ENCODE measurements at places on chromosomes 5 and 9. TPM values are rescaled to one million over a fixed set of nuclear protein-coding genes. Genes with fewer than 3 reads are reported as not detected.

The HTR1A gene
- total RNA-seq: not detected

The MYMK gene
- total RNA-seq: not detected

The CERCAM gene
- 1.3 TPM for total RNA-seq

DNA sequence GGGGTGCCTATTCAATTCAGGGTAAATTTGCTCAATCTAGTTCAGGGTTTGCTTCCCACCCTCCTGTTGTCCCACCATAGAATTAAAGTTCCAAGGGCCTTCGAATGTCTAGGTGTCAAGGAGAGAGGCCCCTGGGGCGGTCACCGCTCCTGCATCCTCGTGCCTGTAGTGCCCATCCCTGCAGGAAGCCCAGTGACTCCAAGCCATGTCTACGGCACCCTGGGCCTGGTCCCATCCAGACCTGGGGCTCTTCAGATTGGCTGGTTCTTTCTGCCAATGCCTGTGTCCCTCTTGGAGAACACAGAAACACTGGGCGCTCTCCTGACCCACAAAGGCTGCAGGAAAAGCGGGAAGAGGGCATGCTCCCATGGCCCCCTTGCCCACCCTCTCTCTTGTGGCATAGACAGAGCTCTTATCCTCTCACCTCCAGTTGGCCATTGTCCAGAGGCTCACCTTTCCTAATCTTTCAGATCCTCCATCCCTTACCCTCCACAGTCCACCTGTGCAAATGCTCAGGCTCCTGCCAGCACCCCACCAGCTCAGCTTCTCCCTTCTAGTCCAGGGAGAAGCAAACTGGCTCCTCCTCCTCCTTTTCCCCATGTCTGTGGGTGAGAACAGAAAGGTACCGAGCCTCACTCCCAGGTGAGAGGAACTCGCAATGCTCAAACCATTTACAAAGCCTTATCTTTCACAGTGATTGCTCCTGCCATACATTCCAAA, 253.0 kb upstream of the IRX2 start:
- no peak for DNase-seq

DNA sequence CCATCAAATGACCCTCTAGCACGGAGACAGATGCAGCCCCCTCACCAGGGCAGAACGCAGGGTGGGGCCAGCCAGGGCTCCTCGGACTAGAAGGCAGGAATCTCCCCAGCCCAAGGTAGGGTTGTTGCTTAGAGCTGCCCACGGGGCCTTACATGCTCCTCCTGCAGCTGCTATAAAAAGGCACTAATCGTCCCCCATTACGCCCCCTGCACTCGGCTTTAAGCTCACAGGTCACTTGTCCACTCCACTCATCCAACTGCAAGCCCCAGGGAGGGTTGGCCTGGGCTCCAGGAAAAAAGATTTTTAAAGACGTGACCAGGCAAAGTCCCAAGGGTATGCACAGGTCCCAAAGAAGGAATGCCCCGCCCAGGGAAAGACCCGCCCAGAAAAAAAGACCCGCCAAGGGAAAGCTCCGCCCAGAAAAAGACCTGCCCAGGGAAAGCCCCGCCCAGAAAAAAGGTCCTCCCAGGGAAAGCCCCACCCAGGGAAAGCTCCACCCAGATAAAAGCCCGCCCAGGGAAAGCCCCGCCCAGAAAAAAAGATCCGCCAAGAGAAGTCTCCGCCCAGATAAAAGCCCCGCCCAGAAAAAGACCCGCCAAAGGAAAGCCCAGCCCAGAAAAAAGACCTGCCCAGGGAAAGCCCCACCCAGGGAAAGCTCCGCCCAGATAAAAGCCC, 11.1 kb downstream of the GRIN1 start:
- no peak for DNase-seq

- no peak for DNase-seq
Observed at GRCh38 chr9:88754886-88755285, 219.9 kb downstream of the NXNL2 start.

DNA sequence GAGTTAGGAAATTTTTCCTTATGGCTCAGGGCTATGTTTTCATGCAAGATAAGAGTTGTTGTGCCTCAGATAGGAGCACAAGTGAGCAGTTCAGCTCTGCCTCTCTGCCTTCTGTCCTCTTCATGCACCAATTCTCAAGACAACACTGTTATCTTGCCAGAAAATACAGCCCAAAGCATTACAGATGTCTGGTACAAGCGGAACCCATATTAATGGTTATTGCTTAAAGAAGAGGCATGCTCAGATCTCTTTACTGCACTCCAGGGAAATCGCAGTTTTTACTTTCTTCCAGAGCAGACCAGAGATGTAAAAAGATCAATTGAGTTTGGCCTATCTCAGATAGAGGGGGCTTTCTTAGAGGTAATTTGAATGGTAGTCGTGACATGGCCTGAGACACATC, 361.6 kb upstream of the WWC1 start:
- no peak for DNase-seq

DNA sequence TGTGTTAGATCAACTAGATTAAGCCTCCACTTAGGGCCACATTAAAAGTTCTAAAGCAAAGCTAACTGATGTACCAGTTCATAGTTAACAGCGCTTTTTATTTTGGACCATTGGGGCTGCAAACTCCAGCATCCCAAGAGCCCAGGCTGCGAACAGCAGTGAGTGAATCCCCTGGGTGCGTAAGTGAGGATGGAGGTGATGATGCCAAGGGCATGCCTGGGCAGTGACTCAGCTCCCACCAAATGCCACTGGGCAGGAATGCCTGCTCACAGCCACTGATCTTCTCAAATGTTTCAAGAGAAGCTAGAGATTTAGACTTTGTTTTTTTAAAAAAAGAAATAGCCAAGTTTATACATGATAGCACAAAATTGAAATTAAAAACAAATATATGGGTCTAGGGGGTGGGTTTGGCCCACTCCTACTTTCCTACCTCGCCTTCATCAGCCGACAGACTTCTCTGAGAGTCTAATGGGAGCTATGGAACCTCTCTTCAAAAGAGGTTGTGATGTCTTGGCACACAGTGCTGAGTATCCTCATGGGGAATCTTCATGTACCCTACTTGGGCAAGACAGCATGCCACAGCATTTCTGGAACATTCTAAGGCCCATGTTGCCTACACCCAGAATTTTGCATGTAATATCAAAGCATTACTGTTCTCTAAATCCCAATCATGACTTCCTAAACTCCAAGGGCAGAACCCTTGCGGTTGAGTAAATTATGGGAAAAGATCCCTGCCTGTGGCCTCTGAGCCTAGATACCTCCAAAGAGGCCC, 398.1 kb downstream of the EBF1 start:
- DNase-seq: no peak

Data from activated CD4-positive, alpha-beta memory T cell treated with anti-CD3 and anti-CD28 coated beads, Interleukin-2, amount 10 ng/mL, durations not matched to agents 7 days and 5 days (primary cell).